GM23248 (cell line): ENCODE measurements at places on chromosomes 4 and X. TPM values are rescaled to one million over a fixed set of nuclear protein-coding genes. Genes with fewer than 3 reads are reported as not detected.

SORCS2 gene
- total RNA-seq = 1.4 and 4.3 TPM in 2 replicates

LGI2 gene
- total RNA-seq = not detected in 2 replicates

GSX2 gene
- not detected in 2 replicates for total RNA-seq

AVPR2 gene
- not detected in 2 replicates for total RNA-seq

CFI gene
- 0.22 TPM in 1 of 2 replicates, not detected in the other for total RNA-seq

AWAT2 gene
- total RNA-seq = not detected in 2 replicates

HTR2C gene
- total RNA-seq = not detected in 2 replicates

OSTC gene
- total RNA-seq = 319 and 372 TPM in 2 replicates

PLAC8 gene
- total RNA-seq = not detected in 2 replicates

DNA sequence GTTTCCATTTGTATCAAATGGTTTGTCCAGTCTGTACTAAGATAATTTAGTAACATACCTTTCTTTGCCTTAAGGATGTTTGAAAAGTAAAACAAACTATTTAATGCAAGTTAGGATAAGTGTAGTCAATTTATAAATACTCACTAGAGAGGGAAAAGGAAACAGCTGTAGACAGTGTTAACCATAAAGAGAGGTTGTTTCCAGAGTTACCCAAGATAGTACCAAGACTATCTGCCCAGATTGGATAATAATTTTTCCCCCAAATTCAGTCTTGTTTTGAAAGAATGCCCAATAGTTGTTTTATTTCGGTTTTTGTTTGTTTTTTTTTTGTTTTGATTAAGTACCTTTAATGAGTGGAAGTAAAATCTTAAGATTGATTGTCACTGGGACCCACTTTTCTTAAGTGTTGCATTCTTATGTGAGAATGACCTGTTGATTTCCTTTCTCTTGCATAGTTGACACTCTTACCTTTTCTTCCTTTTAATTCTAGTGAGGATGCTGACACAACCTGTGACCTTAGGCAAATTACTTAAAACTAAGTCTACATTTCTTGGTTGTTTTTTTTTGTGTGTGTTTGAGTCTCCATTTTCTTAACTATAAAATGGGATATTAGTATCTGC lies 12.8 kb downstream of the AFF1 start:
- H3K27me3 ChIP-seq = no peaks in the 10 kb centered on the region
- H3K27ac ChIP-seq = no peak overlapping the region
- no peaks in the 10 kb centered on the region for H3K36me3 ChIP-seq
- H3K4me1 ChIP-seq = no peaks in the 10 kb centered on the region
- no peak for DNase-seq
- no peak overlapping the region for H3K4me3 ChIP-seq

GRCh38 chr4:127698789-127699200 lies 31.4 kb upstream of the SLC25A31 start:
- H3K4me1 ChIP-seq = peaks cover 5% of the 10 kb centered on the region
- peak; percentile 75 for DNase-seq
- H3K27me3 ChIP-seq = no peaks in the 10 kb centered on the region

GRCh38 chr4:137994853-137995252 lies 247.3 kb downstream of the SLC7A11 start:
- no peak overlapping the region for H3K4me3 ChIP-seq
- no peaks in the 10 kb centered on the region for H3K27me3 ChIP-seq
- H3K36me3 ChIP-seq = no peaks in the 10 kb centered on the region
- peak; percentile 69 for DNase-seq
- peaks cover 51% of the 10 kb centered on the region for H3K4me1 ChIP-seq

DNA sequence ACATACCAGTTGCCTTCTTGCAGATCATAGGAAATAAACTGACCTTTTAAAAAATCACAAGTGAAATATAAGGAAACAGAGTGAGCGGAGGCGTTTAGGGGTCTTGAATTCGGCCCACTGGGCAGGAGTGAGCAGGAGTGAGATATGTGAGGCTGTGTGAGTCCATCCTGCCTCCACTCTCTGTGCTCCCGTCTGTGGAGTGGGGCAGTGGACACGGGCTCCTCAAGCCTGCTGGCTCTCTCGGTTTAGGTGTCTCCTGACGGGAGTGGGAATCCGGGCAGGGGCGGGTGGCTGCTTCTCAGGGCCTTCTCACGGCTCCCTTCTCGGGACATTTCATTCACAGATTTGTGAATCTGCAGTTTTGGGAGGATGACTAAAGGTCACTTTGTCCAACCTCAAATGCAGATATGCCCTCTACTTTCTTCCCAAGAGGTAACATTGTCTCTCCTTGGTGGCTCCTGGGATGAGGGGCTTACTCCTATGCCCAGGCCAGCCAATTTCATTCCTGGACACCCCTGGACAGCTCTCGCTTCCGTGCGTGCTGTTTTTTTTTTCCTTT lies 27.6 kb downstream of the CYTL1 start:
- H3K4me3 ChIP-seq = peak overlapping the region; percentile 56
- H3K4me1 ChIP-seq = peaks cover 22% of the 10 kb centered on the region
- H3K36me3 ChIP-seq = no peaks in the 10 kb centered on the region

- H3K36me3 ChIP-seq = peaks cover 27% of the 10 kb centered on the region; the same call in 1 of the 2 replicates
- peak overlapping the region; percentile 60 for H3K27ac ChIP-seq
- no peaks in the 10 kb centered on the region for H3K27me3 ChIP-seq
These were observed 47.3 kb downstream of the SLAIN2 start for GRCh38 chr4:48388525-48389154.

GRCh38 chr4:99633772-99634171 lies 23.9 kb downstream of the C4orf54 start:
- H3K4me1 ChIP-seq = no peaks in the 10 kb centered on the region
- no peaks in the 10 kb centered on the region for H3K36me3 ChIP-seq
- no peak for DNase-seq
- no peak overlapping the region for H3K4me3 ChIP-seq
- no peak overlapping the region for H3K27ac ChIP-seq

GRCh38 chr4:108794136-108794535 lies 31.3 kb upstream of the ETNPPL start:
- no peak overlapping the region for H3K27ac ChIP-seq
- no peaks in the 10 kb centered on the region for H3K36me3 ChIP-seq
- no peak overlapping the region for H3K4me3 ChIP-seq
- H3K4me1 ChIP-seq = peaks cover 14% of the 10 kb centered on the region
- peak; percentile 61 for DNase-seq

GRCh38 chrX:68851082-68851481 lies 22.3 kb downstream of the EFNB1 start:
- no peaks in the 10 kb centered on the region for H3K4me1 ChIP-seq
- no peak overlapping the region for H3K4me3 ChIP-seq
- no peaks in the 10 kb centered on the region for H3K36me3 ChIP-seq

DNA sequence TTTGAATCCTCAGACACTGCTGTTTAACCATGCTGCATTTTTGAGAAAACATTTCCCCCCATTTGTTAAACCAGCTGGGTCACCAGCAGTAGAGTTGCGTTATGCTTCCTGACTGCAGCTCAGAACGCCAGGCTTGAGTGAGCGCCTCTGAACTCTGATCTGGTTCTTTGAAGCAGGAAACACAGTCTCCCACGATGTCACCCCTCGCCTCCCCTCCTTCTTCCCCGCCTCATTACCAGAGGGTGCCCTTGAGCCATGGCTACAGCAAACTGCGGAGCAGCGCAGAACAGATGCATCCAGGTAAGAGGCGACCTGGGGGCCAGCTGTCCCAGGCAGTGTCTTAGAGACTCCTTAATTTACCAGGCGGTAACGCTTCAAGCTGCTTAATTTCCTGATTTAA lies 78.4 kb downstream of the REPS2 start:
- H3K27ac ChIP-seq = no peak overlapping the region
- H3K4me1 ChIP-seq = peaks cover 17% of the 10 kb centered on the region
- DNase-seq = no peak
- H3K27me3 ChIP-seq = no peaks in the 10 kb centered on the region

DNA sequence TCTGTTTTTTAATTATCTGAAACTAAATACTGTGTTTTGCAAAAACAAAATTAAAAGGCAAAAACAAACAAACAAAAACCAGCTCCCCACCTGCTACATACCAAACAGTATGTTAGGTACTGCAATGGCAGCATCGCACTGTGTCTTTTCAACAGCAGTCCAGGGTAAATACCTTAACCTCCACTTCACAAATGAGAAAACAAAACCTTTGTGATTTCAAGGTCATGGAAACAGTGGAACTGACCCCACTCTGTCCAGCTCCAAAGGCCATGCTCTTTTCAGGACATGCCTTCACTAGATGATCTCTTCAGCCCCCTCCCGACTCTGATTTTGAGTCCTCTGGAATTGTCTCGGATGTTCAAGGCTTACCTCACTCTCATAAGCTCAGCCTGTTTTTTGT lies 183.4 kb downstream of the CBR4 start:
- H3K27ac ChIP-seq = no peak overlapping the region
- H3K27me3 ChIP-seq = no peaks in the 10 kb centered on the region
- DNase-seq = no peak

DNA sequence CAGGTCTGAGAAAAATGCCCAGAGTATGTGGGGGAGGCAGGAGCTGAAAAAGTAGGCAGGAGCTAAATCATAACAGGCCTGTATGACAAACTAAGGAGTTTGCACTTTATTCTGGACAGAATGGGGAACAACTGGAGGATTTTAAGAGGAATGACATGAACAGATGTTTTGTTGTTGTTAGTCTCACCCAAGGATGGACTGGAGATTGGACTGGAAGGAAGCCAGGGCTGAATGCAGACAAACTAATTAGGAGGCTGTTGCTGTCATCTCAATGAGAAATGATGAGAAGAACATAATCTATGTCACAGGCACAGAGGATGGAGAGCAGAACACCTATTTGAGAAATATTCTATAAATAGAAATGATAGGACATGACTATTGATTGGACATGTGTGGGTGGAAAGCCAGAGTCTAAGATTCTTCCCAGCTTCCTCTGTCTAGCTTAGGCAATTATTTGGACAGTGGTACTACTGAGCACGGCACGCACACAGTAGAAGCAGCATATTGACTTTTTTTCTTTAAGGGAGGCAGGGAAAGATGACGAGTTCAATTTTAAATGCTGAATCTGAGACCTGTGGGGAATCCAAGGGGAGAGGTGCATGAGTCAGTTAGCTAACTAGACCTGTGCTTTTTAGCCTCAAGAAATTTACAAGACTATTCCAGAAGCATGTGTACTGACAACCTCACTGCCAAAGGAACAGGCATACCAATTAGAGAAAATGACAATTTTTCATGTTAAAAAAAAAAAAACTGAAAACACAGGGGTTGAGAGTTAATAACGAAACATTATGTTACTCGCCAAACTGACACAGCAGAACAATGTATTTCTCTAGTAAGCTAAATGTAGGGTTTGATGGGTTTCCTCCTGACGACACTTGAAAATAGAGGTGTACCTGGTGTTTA lies 963 bp upstream of the USO1 start:
- H3K36me3 ChIP-seq = no peaks in the 10 kb centered on the region
- peak overlapping the region; percentile 87 for H3K4me3 ChIP-seq
- peak; percentile 90 for DNase-seq
- H3K27me3 ChIP-seq = no peaks in the 10 kb centered on the region
- H3K27ac ChIP-seq = peak overlapping the region; percentile 97

DNA sequence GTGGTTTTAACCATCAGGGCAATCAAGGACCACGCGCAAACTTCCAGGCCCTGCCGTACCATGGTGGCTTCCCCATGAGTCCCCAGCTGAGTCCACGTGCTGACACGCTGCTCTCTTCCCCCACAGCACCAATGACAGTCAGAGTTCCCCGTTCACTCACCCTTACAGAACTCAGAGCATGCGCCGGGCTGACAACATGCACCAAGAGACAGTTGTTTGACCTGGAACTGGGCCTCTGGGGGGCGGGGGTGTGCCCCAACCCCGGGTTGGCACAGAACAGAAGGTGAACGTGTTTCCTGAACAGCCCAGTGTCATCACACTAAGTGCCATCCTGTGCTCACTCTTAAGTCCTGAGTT lies 29.4 kb downstream of the IRF2 start:
- H3K4me1 ChIP-seq = peaks cover 14% of the 10 kb centered on the region
- H3K4me3 ChIP-seq = no peak overlapping the region
- DNase-seq = no peak
- H3K36me3 ChIP-seq = no peaks in the 10 kb centered on the region
- H3K27ac ChIP-seq = no peak overlapping the region
- no peaks in the 10 kb centered on the region for H3K27me3 ChIP-seq

GRCh38 chrX:154696676-154697045 lies 43.3 kb upstream of the CTAG2 start:
- peak; percentile 30 for DNase-seq
- H3K36me3 ChIP-seq = no peaks in the 10 kb centered on the region
- peak overlapping the region; percentile 65 for H3K27ac ChIP-seq
- 0 out of 2 replicates have a peak overlapping the region, but pooled peaks have one; percentile 18 for H3K4me3 ChIP-seq
- H3K27me3 ChIP-seq = no peaks in the 10 kb centered on the region

- H3K4me1 ChIP-seq = no peaks in the 10 kb centered on the region
- no peak overlapping the region for H3K27ac ChIP-seq
- H3K27me3 ChIP-seq = no peaks in the 10 kb centered on the region
- peak; percentile 30 for DNase-seq
- H3K4me3 ChIP-seq = no peak overlapping the region
These were observed 8.0 kb downstream of the RADX start for GRCh38 chrX:106619797-106620196.

- H3K36me3 ChIP-seq = no peaks in the 10 kb centered on the region
- H3K27ac ChIP-seq = no peak overlapping the region
- H3K4me1 ChIP-seq = no peaks in the 10 kb centered on the region
- H3K27me3 ChIP-seq = no peaks in the 10 kb centered on the region
These were observed 645.0 kb downstream of the PCDH7 start for GRCh38 chr4:31365006-31365690.

DNA sequence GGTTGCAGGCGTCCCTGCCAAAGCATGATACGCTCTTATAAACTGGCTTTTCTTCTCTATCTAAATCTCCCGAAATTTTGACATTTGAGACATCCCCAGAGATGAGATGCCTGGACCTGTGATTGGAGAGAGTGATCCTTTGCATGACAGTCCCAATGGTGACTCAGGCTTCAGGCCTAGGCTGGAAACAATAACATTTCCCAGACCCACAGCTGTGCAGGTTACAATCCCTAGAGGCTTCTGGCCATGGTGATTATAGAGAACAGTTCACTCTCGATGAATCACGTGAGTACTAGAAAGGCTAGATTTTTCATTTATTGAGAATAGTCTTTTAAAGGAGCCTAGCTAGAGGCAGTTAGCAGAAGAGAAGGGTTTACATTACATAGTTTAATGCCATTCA lies 75.9 kb downstream of the SPATA18 start:
- H3K4me1 ChIP-seq = no peaks in the 10 kb centered on the region
- H3K27me3 ChIP-seq = no peaks in the 10 kb centered on the region
- peak; percentile 45 for DNase-seq

- no peak overlapping the region for H3K4me3 ChIP-seq
- no peaks in the 10 kb centered on the region for H3K27me3 ChIP-seq
- no peak for DNase-seq
- H3K36me3 ChIP-seq = no peaks in the 10 kb centered on the region
These were observed 859.3 kb upstream of the LCORL start for GRCh38 chr4:18880871-18881270.

- no peak for DNase-seq
- no peak overlapping the region for H3K27ac ChIP-seq
- no peak overlapping the region for H3K4me3 ChIP-seq
- peaks cover 11% of the 10 kb centered on the region for H3K36me3 ChIP-seq
These were observed 191.0 kb downstream of the SCFD2 start for GRCh38 chr4:53174823-53175222.

GRCh38 chr4:128766781-128767180 lies 42.7 kb upstream of the JADE1 start:
- no peaks in the 10 kb centered on the region for H3K27me3 ChIP-seq
- H3K27ac ChIP-seq = no peak overlapping the region
- no peaks in the 10 kb centered on the region; the same call in 1 of the 2 replicates for H3K4me1 ChIP-seq
- no peak for DNase-seq
- H3K36me3 ChIP-seq = no peaks in the 10 kb centered on the region
